ENCODE measurements at places on chromosomes 3 and 15.

DNA sequence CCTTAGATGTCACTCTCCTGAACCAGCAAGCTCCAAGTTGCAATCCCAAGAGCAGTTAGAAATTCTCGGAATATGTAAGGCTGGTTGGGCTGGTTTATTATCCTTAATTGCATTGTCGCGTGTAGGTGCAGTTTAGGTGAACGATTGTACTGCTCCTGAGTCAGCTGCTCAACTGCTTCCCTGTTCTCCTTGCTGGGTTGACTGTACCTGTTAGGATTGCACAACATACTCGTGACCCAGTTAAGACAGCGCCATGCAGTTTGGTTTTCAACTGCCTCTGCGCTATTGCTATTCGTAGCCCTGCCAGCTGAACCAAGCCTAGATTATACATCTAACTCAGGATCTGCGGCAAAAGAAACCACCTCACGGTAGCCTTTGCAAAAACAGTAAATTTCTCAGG lies 41.0 kb downstream of the BCL2L10 start:
- no peak for DNase-seq

- no peak for DNase-seq
Measured at GRCh38 chr3:61617041-61617440, 55.7 kb downstream of the PTPRG start.

GRCh38 chr15:51030649-51031316 lies 63.9 kb downstream of the TNFAIP8L3 start:
- DNase-seq, result no peak

- no peak for DNase-seq
Measured at GRCh38 chr3:84125201-84125721, 833.5 kb upstream of the CADM2 start.

- DNase-seq, result no peak
Measured at GRCh38 chr3:194019398-194020165, 116.4 kb upstream of the HES1 start.

DNA sequence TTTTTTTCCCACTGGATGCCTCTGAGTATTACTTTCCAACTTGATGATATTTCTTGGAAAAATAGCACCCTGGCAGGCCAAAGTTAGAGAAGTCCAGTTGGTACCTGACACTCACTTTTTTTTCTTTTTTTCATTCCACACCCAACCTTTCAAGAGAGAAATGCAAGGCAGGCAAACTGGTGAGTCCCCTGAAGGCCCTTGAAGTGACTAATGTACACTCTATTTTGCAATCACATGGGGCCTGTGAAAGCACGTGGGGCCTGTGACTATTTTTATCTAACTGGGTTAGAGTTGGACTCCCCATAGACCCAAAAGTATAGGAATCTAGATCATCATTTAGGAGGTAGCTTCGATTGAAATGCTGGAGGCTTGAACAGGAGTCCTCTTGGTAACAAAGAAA lies 316.7 kb downstream of the CHL1 start:
- no peak for DNase-seq

DNA sequence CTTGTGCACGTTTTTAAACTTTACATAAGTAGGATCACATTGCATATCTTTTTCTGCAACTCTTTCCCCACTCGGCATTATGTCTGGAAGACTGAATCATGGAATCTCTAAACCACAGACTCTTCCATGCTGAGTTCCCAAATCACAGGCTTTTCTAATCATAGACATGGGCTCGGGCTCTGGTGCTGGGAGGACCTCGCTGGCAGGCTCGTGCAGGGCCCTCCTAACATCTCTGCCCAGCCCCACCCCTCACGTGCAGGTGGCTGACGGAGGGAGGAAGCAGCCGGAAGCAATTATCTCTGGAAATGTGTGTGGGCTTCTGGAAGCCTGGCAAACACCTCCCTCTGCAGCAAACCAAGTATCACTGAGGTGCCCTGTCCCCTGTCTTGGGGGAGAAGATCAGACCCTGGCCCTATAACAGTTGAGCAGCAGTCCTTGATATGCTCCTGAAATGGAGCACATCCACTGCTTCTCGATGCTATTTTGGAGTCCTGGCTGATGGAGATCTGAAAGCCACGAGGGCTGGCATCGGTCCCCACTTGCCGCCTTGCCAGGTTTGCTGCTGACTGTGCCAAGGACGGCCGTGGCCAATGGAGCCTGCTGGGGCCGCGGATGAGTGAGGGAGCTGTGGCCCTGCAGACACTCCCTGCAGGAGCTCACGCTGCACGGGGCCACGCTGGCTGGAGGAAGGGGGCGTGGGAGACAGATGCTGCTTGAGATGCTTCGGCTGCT lies 4.4 kb upstream of the IQSEC1 start:
- DNase-seq, result no peak
